ENCODE measurements at places on chromosomes 1 and 21. TPM values are rescaled to one million over a fixed set of nuclear protein-coding genes. Genes with fewer than 3 reads are reported as not detected.

Gene CPT2
- total RNA-seq, result 31.4 TPM

Gene OPTC
- not detected for total RNA-seq

Gene PLA2G2A
- 41.5 TPM for total RNA-seq

Gene AMY1C
- 3.7 TPM for total RNA-seq

Gene GBP1
- total RNA-seq, result 64.3 TPM

Gene PPIAL4G
- total RNA-seq, result 0.24 TPM

Gene CA14
- total RNA-seq, result 0.18 TPM

Gene SCNM1
- total RNA-seq, result 29.7 TPM

Gene PLPP3
- 112 TPM for total RNA-seq

Gene OR10J1
- total RNA-seq, result not detected

Gene TNFRSF9
- 4.3 TPM for total RNA-seq

Gene POU3F1
- total RNA-seq, result not detected
